AG08395 (cell line): ENCODE measurements at places on chromosomes 13 and 19.
A peak's percentile ranks its signal among the peaks of the same experiment; 100 is the strongest.

- DNase-seq = peak; percentile 25
Observed at GRCh38 chr13:113584870-113585671, 518 bp downstream of the TFDP1 start.

GRCh38 chr13:93004919-93005318 lies 221.7 kb upstream of the GPC6 start:
- no peak for DNase-seq

- DNase-seq = no peak
Observed at GRCh38 chr19:11586331-11586730, 8.9 kb upstream of the ACP5 start.

GRCh38 chr19:1237754-1238368 lies at the start of gene CBARP:
TSS of gene CBARP (minus strand) at chr19:1238005. CDS start at chr19:1236100, 1,905 bp downstream.
- peak; percentile 43 for DNase-seq

DNA sequence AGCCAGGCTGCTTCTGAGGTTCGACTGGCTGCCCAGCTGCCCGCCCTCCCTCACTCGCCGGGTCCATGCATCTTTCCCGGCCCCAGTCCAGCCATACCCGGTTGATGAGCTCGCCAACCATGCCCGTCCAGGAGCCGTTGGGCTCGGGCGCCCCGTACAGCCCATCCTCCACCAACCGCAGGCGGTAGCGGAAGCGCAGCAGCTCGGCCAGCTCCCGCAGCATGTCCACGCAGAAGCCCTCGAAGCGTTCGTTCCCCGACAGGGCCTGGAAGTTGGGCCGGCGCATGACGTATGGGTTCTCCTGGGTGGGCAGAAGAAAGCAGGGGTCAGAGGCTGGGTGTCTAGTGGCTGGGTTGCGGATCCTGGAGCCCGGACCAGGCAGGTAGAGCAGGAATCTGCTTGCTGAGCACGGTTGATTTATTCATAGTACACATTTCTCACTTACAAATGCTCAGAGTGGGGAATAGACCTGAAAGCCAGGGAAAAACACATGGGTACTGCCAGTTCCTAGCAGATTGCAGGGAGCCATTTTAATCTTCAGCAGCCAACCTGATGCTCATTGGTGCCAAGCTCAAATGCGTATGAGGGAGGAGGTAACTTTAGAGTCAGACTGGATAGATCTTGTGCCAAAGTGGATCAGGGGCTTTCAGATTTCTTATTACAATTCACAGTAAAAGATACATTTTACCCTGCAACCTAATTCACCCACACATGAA lies 27.4 kb downstream of the GRIK5 start:
- no peak for DNase-seq

DNA sequence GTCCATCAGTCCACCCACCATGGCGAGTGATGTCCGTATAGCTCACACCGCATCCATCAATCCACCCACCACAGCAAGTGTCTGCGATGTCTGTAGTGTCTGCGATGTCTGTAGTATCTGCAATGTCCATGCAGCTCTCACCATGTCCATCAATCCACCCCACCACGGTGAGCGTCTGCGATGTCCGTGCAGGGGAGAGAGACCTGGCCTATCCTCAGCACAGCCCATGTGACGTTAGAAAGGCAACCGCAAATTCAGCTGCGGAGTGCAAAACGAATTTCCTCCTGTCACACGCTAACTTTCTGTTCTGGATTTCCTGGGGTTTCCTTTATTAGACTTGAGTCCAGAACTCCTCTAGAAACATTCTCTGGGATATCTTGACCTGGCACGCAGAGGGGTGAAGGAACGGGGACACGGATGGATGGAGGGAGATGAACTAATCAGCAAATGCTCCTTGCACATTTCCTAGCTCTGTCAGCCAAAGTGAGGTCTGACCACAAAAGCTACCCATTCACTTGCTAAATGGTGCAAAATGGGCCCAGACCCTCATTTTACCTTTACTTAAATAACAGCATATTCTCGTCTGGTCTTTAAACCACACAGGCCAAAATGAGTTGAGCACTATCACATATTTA lies 18.3 kb downstream of the RASA3 start:
- DNase-seq = no peak
